ENCODE measurements at places on chromosomes 5 and 9.

- no peak for DNase-seq
These were observed 220.8 kb downstream of the SNX18 start for GRCh38 chr5:54738118-54738972.

GRCh38 chr5:41747301-41747700 is 122.9 kb downstream of the OXCT1 start:
- DNase-seq: no peak

GRCh38 chr5:149794487-149794971 is 64.4 kb downstream of the PPARGC1B start:
- DNase-seq: no peak

DNA sequence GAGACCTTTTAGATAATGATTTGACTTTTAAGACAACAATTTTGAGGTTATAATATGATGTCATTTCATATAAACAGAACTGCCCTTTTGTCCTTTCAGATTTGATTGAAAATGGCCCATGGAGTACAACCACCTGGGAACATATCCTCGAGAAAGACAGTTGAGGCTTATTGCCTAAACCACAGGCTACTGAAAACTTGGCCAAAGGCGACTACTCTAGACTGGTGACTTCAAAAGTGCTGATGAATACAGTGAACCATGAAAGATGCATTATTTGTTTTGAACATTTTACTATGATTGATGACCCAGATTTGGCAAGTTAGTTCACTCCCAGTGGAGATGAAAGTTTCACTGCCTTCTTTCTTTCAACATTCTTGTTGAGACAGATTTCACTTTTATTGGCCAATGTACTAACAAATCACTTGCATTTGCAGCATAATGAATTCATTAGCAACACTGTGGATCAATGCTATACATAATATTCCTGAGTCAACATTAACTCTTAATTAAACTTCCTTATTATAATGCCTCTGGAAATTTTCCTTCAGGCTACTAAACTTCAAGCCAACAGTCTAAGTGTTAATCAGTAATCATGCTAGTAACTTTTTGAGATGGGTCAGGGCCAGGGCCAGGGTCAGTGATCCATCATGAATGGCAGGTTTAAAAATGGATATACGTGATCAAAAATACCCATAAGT is 480.3 kb downstream of the RAB3C start:
- no peak for DNase-seq

DNA sequence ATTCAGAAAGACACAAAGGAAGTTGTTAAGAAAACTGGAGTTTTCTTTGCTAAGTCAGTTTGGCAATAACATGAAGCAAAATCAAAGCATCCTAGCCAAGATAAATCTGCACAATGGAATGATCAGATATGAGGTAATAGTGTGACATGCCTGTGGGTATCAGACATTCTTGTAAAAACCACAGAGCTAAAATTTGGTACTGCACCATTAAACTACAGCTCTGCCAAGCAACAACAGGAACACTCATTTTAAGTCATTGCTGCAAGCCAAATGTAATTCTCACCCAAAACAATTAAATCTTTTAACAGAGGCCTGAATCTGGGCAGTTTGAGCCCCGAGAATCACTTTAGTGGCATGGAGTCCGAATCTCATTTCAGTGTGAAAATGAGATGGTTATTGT is 96.6 kb downstream of the VCAN start:
- peak; percentile 55 for DNase-seq

DNA sequence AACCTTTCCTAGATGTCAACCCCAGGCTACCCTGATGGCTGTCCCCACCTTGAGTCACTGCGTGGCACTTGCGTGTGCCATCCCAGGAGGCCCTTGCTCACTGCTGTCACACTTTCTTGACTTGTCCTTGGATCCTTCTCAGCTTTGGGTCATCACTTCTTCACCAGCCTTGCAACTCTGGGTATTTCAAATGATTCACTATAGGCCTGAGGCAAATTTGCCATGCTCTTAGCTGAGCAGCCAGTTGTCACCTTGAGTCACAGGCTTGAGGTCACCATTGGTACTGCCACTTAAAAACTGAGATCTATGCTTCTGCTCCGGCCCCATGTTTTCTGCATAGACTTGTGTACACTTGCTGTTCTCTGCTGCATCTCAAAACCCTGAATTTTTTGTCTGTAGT is 84.7 kb downstream of the BASP1 start:
- no peak for DNase-seq

- no peak for DNase-seq
These were observed 9.9 kb downstream of the AK1 start for GRCh38 chr9:127867356-127868277.

DNA sequence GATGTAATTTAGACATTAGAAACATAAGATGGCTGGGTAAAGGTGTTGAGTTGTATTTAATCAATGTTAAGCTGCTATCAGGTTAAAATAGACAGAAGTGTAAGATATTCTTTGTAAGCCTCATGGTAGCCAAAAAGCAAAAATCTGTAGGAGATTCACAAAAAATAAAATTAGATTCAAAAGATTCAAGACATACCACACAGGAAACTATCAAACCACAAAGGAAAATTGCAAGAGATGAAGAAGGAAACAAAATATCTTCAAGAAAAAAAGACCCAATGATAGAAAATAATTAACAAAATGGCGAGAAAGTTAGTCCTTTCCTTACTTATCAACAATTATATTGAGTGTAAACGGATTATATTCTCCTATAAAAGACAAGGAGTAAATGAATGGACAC is 15.3 kb downstream of the XRCC4 start:
- no peak for DNase-seq

DNA sequence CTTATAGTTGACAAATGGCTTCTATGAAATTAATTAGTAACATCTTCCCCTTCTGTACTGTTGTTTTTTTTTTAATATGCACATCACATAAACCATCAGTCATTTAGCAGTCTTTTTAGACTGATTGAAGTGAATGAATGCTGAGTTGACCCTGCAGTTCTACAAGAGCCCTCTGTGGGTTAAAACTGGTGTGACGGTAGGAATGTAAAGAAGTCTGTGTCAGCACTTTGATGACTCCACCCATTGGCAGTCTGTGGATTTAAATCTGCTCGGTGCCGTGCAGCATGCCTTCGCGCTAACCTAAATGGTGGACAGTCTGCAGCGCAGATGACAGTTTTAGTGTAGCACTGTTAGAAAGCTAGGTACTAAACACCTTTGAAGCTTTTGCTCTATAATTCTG is 3.1 kb downstream of the GTF3C4 start:
- DNase-seq: no peak

DNA sequence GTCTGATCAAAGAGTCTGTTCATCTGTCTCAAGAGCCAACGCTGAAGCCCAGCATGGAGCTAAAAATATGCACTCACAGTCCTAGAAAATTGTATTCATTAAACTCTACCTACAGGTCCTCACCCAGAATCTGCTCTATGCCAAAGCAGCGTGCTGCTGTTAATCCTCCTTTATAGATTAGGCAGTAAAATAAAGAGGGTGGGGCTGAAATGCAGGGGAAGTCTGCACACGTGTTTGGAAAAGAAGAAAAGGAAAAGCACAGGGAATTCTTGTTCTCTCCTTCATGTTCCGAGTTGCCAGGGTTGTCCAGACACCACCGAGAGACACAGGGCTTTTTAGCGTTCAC is 121.4 kb upstream of the TMEM161B start:
- DNase-seq: no peak

GRCh38 chr5:87266914-87267573 is 639 bp upstream of the RASA1 start:
- peak; percentile 45 for DNase-seq

GRCh38 chr9:97039514-97039860 is 545 bp upstream of the CTSV start:
- DNase-seq: no peak

DNA sequence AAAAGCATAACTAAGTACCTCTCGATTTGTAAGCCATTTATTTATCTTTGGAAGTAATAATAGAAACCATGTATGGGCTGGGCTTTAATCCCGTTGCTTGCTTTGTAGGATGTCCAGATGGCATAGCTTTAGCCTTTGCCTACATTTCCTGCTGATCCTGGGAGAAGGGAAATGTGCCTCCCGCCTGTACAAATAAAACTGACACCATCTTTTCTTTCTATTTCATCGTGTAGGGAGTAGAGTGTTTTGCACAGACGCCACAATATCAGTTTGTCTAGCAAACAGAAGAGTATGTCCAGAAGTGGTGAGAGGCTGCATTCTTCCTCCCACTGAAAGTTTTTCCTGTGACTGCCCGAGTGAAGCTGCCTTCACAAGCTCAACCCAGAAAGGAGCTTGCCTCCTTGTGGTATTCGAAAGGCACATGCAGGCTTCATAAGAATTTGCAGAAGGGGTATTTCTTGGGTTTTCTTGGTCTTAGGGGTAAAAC is 24.7 kb upstream of the TJP2 start:
- DNase-seq: no peak

DNA sequence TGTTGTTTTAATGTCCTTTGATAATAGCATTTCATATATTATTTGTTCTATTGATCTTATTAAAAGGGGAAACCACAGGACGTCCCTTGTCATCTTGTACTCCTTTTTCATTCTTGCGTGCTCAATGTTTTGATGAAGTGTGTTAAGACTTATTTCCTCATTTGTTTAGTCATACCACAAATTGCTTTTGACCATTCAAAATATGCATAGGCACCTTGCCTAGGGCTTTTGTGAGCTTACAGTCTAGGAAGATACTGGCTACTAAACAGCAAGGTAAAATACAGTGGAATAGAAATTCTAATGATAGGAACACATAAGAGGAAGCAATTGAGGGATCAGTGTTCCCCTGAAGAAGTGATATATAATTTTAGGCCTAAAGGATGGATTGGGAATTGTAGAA is 190.3 kb downstream of the WDR70 start:
- no peak for DNase-seq
